ENCODE measurements at places on chromosomes 3 and 15.
A peak's percentile ranks its signal among the peaks of the same experiment; 100 is the strongest.

- DNase-seq, result no peak
Measured at GRCh38 chr15:34341381-34342212, 1.3 kb downstream of the NOP10 start.

DNA sequence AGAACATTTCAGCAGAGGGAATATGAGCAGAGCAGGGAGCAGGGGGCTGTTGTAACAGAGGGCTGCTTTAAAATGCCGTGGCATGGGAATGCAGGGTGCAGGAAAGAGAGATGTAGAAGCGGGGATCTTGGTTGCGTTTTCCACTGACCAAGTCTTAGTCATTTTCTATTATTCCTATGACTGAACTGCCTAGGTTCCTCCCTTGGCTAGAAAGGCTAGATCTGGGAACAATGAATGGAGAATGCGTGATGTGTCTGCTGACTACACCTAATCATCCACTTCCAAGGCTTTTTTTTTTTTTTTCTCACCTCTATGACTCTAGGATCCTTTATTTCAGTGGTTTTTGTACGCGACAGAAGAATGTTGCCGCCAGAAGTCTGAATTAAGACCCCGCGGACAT lies 607.4 kb upstream of the TBL1XR1 start:
- DNase-seq, result no peak

DNA sequence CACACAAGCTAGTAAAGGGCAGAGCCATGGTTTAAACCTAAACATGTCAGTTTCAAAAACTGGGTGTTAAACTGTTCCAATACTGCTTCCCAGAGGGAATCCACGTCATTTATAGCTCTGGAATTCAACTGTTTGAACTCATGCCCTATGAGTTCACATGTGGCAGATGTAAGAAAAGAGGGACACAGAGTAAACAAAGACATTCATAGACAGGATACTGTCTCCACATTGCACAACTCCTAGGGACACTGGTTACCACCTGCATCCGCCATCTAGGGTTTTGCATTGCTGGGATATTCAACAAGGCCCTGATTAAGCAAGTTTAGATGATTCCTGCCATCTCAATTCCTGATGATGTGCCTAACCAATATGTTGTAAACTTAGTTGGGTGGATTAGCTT lies 134.1 kb upstream of the COL8A1 start:
- no peak for DNase-seq

- DNase-seq, result no peak
Measured at GRCh38 chr3:151011427-151011826, 38.9 kb upstream of the CLRN1 start.

- peak; percentile 89 for DNase-seq
Measured at GRCh38 chr3:137105277-137105977, 147.6 kb downstream of the IL20RB start.

GRCh38 chr3:53694666-53695323 lies 151.4 kb downstream of the CHDH start:
- no peak for DNase-seq

DNA sequence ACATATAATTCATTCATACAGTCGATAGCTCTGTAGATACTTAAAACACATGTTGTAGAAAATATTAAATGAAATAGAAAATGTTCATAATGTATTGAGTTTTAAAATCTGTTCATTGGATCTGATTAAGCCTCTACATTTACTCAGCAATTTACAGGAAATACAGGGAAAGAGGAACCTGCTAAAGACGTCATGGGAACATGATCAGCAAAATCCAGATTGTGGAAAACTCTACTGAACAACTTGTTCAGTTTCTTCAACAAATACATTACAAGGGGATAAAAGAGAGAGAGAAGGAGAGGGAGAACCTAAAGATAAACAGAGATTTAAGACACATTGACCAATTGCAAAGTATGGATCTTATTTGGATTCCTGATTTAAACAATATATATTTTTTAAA lies 46.7 kb downstream of the KLHL6 start:
- no peak for DNase-seq

DNA sequence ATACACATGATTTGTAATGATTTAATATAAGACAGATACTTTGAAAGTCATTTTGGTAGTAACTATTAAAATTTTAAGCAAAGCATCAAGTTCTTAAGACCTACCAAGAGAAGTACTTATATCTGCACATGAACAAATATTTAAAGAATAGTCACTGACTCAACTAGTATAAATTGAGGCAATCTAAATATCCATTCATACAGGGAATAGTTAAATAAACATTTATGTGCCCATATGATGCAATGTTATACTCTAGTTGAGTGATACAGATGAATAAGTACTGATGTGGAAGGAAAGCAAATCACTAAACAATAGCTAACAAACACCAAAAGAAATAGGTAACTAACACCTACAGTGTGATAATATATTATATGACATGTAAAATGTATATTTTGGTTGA lies 527.7 kb downstream of the EPHA3 start:
- DNase-seq, result no peak

DNA sequence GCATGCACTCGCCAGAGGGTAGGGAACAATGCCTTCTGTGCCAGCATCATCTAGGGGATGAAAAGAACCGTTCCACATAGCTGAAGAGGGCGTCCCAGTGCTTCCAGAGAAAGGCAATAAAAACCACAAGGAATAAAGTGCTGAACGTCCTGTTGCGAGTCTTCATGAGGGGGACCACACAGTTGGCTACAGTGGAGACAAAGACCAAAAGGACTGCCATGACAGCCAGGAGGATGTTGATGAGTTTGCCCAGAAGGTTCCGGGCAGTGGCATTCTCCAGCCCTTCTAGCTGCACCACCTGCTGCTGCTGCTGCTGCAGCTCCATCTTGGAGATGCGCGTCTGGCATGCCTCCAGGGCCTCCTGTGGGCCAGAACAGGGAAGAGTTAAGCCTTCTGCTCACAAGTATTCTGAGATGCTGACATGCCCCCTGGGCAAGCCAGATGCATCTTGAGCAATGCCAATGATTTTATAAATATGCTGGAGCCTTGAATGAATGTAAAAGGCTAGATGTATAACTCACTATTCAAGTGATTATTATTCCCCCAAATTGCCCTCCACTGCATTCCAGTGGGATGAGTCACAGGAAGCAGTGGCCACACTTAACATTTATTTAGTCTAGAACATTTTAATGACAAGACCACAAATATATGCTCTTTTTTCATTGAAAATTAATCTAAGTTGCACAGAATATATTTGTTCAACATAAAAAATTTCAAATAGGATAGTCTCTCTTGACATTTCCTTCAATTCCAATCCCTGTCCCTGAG lies 45.1 kb upstream of the PLXND1 start:
- DNase-seq, result no peak

- no peak for DNase-seq
Measured at GRCh38 chr15:66047321-66048024, 178.2 kb downstream of the RAB11A start.

All from NAMALWA (cell line).